ENCODE measurements at places on chromosomes 1 and 21.

- DNase-seq = no peak
These were observed 64.8 kb downstream of the FCRL5 start for GRCh38 chr1:157487504-157487903.

- DNase-seq = peak; percentile 82
These were observed 89.6 kb downstream of the NAV1 start for GRCh38 chr1:201628490-201628889.

GRCh38 chr1:115454837-115455511 is 116.9 kb upstream of the NGF start:
- no peak for DNase-seq

- DNase-seq = no peak
These were observed 400.7 kb downstream of the SMYD3 start for GRCh38 chr1:246106342-246106763.

DNA sequence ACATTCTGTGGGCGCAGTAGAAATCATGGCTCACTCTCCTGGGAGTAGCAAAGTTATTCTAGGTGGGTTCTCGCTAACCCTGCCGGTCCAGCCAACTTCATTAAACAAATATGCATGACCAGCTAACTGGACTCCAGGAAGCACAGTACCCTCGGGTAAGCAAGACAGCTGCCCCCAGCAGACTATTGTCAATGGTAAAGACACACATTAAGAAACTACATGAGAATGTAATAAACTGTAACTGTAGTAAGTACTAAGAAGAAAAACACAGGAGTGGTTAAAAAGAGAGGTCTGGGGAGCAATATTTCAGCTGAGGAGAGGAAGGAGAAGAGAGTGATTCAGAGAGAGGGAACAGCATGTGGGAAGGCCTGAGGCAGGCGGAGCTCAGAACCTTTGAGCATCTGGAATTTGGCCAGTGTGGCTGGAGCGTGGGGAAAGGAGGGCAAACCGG is 7.4 kb downstream of the SLC2A5 start:
- no peak for DNase-seq

GRCh38 chr1:30870035-30870434 is 38.5 kb downstream of the SDC3 start:
- no peak for DNase-seq

GRCh38 chr1:184161071-184161698 is 109.7 kb downstream of the TSEN15 start:
- no peak for DNase-seq

- DNase-seq = no peak
These were observed 252.1 kb downstream of the PRDM2 start for GRCh38 chr1:13951793-13952751.

Data from NCI-H2081 treated with DMSO at 0.1 percent for 48 hours (cell line).